NCI-H1417 (cell line): ENCODE measurements at places on chromosomes 7 and 10.

DNA sequence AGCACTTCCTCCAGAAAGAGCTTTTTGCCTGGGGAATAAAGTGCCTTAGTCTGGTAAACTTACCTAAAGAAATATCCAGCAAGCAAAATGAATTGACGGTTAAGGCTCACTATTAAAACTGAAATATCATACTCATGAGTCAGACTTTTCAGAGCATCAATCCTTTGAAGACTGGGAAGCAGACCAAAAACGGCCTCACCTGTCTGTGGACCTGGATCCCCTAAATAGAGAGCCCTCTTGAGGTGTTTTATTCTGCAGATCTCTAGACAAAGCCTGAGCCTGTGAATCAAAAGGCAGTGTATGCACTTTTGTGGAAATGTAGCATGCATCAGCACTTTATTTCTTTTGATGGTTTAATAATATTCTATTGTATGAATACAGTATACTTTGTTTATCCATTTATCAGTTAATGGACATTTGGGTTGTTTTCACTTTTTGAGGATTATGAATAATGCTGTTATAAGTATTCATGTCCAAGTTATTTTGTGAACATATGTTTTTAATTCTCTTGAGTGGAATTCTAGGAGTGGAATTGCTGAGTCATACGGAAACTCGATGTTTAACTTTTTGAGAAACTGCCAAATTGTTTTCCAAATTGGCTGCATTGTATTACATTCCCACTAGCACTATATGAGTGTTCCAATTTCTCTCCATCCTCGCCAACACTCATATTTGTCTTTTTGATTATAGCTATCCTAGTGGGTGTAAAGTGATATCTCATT lies 449.0 kb upstream of the IGFBP3 start:
- no peak for DNase-seq

GRCh38 chr7:151549644-151550043 lies 29.9 kb upstream of the RHEB start:
- no peak for DNase-seq

DNA sequence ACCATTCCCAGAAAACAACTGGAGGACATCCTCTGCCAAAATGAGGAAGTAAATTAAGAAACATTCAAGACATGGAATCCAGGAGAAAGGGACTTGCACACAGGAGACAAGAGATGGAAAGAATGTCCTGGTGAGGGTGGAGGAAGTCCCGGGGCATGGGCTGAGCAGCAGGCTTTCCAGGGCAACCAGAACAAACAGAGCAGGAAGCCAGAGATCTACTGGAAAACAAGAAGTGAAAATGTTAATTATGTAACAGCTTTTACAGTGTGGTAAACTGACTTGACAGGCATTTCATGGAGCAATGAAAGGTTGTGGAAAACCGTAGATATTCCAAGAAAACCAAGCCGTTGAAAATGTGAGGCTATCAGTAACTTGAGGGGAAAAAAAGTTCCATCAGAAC lies 55.2 kb upstream of the ZNF746 start:
- DNase-seq: no peak

DNA sequence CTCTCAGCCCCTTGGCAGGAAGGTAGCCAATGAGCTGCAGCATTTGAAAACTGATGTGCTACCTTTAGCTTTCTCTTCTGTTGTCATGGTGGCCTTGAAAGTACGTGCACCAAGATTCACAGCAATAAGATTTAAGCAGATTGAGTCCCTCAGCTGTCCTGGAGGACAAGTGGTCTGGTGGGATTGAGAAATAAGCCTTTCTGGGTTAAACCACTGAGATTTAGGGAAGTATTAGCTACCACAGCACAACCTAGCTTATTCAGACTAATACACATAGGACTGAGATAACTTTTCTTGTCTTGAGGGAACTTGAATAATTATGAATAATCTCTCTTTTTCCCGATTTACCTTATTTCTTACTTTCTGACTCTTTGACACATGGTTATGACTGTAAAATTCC lies 324.0 kb downstream of the PTEN start:
- no peak for DNase-seq

DNA sequence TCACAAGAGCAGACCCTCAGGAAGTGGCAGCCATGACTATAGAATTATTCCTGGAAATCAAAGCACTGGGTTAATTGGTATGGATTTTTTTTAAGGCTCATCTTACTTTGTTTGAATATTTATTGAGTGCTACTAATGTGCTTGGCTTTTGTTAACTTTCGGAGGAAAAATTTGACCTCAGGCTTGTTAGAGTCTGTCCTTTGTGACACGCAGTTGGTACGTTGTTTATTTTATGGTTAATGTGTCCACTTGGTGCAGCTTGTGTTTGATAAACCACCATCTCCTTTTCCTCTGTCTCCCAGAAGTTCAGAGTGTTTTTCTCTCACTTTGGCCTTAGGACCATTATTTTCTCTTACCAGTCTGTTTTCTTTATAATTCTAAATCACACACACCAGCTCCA lies 268.6 kb downstream of the SDK1 start:
- DNase-seq: peak; percentile 16

- DNase-seq: no peak
Measured at GRCh38 chr7:54992871-54993475, 25.8 kb upstream of the EGFR start.

- no peak for DNase-seq
Measured at GRCh38 chr7:38927751-38928150, 18.8 kb upstream of the VPS41 start.

DNA sequence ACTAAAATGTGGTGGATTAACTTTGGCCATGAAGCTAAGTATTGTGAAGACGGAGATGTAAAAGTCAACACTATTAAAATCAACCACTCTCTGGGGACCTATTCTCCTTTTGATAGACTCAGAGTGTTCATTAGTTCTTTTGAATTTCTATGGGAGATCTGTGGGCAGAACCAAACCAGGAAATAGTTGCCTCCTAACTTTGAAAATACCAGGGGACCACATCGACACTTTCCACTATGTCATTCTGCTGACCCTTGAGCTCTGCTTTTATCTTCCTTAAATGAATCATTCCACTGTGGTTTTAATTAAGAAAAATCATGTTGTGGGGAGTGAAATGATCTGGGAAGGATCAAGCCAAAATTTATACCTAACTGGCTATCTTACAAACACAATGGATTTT lies 960.5 kb downstream of the GATA3 start:
- DNase-seq: no peak

DNA sequence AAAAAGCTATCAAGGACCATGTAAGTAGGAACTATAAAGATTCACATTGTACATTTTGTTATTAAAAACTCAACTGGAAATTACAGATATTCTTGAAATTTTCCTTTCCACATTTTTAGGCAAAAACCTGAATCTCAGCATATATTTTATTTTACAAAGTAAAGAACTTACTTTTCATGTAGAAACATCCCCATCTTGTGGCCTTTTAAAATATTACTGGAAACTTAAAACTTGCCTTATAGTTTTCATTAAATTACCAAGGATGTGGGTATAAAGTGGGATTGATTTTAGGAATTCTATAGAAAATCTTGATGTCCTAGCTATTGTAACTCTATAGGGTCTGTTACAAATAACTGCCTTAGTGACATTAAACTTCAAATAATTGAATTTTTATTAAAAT lies 10.6 kb downstream of the DBF4 start:
- no peak for DNase-seq

DNA sequence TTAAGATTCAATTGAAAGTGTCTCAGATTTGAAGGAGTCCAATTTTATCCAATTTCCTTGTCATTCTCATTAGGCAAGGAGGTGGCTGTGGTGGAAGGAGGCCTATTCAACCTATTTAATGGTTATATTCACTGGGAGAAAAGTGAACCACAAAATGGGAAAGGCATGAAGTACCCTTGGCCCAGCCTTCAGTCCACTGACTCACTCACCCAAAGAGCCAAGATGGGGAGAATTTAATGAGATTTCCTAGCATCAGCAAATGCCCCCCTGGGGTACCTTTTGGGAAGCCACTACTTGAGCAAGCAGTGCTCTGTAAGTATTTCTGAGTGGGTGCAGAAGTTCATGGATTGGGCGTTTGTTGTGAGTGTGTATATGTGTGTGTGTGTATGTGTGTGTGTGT lies 144.1 kb downstream of the NRP1 start:
- no peak for DNase-seq

- no peak for DNase-seq
Measured at GRCh38 chr7:66418537-66418936, 210.1 kb upstream of the KCTD7 start.

GRCh38 chr7:101814991-101815825 lies 2.2 kb upstream of the CUX1 start:
- peak; percentile 80 for DNase-seq

- no peak for DNase-seq
Measured at GRCh38 chr7:105139381-105139780, 125.4 kb downstream of the KMT2E start.

DNA sequence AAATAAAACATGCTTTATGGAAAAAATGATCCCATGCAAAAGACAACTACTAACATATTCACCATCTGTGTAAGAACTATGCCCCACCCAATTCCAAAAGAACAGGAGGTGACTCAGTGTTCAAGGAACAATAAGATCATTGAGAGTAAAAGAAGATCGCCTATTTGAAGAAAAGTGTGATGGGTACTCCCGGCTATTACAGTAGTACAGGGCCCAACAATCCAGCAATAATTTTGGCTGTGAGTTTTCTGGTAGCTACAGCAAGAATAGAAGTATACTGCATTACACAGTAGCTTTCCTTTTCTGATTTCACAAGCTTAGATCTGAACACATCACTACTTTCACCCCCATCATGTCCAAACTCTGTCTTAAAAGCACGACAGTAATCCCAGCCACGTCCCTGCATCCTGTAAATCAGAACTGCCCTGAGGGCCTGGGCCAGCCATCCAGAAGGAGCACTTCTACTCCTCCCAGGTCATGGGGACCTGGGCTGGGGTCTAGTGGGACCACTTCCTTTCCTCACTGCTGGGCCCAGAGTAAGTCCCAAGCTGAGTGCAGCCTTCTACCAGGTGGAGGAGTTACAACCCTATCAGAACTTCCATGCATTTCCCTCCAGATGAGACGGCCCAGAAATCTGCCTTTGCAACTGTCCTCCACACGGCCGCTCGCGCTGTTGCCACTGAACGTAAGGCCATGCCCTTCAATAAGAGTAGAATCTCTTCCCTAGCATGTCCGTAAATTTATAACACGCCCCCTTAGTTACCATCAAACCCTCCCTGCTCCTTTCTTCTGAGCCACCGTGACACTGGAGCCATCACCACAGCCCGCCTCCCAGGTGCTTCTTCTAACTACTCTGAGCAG lies 7.9 kb downstream of the ESYT2 start:
- DNase-seq: no peak

DNA sequence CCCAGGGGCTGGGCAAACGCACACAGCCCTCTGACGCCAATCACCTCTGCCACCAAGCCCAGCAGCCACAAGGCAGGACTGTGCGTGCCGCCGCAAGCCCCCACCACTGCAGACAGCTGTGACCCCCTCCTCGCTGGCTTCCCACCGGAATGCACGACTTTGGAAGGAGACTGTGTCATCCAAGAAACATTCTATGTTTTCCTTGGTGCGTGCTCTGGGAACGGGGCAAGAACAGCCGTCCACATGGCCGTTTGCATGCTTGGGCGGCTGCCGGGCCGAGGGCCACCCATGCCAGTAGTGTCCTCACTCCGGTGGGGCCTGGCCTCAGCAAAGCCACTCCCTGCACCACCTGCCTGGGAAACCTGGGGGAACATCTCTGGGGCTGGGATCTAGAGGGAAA lies 17.6 kb upstream of the ELN start:
- DNase-seq: no peak

DNA sequence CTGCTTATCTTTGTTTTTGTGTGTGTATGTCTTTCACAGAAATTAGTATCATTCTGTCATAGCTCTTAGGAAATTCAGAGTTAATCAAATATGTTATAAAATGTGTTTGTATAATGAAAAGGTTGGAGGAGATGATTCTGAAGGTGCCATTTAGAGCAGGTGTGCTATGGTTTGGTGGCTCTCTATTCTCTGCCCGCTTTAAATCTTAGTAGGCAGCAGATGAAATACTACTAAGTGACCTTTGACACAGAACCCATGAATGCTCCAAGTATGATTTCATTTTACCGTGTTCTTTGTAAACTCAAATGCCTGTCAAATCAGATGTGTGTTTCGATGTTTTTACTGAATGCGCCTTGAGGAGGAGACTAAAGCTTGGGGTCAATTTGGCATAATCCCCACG lies 24.5 kb downstream of the ZEB1 start:
- peak; percentile 1 for DNase-seq

GRCh38 chr7:40658729-40659128 lies 523.9 kb downstream of the SUGCT start:
- DNase-seq: no peak

DNA sequence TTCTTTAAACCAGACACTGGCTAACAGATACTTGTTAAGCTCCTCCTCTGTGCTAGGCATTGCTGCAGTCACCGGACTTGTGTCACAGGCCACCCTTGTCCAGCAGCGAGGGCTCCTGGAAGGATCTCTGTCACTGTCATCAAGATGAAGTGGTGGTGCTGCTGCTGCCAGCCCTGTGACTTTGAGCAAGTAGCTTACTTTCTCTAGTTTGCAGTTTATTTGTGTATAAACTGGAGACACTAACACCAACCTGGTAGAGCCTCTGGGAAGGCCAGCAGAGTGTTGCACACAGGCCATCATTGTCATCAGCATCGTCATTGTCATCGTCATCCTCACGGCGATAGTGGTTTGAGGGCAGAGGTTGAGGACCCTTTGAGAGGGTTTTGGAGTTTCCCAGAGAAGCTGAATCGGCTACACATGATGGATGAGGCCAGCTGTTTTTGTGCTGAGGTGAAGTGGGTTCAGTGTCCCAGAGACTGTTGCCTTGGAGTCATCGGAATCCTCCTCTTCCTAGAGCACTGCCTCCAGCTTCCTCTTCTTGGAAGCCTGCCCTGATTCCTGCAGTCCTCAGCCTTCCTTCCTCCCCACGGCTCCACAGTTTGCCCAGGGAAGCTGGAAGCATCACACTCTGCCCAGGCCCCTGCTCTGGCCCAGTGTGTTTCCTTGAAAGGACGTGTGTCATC lies 128.4 kb downstream of the GRK5 start:
- DNase-seq: no peak

DNA sequence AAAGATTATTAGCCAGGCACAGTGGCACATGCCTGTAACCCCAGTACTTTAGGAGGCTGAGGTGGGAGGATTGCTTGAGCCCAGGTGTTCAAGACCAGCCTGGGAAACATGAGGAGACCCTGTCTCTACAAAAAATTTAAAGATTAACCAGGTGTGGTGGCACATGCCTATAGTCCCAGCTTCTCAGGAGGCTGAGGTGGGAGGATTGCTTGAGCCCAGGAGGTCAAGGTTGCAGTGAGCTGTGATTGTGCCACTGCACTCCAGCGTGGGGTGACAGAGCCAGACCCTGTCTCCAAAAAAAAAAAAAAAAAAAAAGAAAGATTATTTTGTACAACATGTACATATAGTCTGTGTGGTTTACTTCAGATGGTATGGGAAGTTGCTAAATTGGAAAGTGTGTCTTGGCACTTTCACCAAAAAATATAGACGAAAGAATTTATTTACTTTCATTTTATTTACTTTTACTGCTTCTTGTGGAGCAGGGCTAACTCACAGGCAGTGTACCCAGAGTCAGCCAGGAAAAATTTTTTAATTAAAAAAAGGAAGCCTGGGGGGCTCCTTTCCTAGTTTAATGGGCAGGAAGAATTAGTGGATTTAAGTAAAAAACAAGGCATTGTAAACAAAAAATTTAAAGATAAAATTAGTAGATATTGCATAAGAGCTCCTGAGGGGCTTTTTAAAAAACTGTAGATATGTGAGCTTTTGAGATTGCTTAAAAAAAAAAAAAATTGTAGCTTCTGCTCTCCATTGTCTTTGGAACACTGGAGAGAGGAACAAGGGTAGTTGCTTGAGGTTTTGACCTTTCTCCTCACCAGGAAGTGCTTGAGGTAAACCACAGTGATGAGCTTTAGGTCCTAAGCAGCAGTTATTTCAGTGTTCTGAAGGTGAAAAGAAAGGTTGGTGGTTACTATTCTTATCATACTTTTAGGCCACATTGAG lies 44.6 kb upstream of the VDAC2 start:
- DNase-seq: no peak
